ENCODE measurements at places on chromosomes 3 and 15.

DNA sequence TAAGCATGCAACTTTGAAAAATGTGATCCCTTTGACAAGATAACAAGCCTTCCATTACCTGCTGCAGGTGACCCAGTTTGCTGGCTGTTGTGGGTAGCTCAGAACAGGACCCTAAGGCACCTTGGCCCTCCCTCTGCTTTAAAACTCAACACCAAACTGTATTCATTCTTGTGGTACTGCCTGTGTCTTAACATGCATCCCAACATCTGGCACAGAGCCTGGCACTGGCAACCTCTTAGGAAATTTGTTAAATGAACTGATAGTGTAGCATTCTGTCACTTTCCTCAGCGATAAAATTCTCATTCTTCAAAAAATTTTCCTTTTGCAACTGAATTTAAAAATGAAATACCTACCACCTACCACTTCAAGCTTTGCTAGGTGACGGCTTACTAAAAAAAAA, 287.3 kb upstream of the ADAMTS9 start:
- no peak for DNase-seq

- no peak for DNase-seq
These were observed 1029.5 kb upstream of the NR2F2 start for GRCh38 chr15:95300958-95301357.

- no peak for DNase-seq
These were observed at the start of gene EOMES for GRCh38 chr3:27721717-27722564. Gene EOMES (minus strand): TSS chr3:27722323. CDS start chr3:27722294, 29 bp downstream.

DNA sequence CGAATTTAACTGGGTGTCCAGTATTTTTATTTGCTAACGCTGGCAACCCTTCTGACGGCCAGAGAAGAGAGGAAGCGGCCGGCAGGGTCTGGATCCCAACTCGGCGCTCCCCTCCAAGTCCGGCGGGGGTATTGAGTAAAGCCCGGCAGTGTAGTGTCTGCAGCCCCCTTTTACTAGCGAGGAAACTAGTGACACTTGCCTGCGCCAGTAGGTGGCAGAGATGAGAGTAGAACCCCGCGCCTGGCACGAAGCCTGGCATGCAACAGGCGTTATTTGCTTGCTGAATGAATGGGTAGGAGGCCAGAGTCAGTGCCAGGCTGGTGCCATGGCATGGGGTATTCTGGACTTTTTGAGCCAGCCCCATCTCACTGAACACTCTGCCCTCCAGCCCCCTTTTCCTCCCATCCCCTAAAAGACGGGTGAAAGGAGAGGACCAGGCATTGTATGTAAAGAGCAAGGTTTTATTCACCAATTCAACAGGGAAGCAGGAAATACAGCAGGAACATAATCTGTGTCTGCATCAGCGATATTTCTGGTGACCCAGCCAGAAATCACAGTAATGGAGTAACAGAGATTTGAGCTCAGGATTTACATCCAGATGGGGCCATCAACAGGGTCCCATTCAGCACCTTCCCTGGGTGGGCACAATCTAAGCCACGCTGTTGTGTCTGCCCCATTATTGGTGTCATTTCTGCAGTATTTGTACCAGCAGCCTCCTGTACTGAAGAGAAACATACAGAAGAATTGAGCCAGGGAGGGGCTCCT, 788 bp upstream of the WDR73 start:
- peak; percentile 61 for DNase-seq
